ENCODE measurements at places on chromosomes 5 and 9. TPM values are rescaled to one million over a fixed set of nuclear protein-coding genes. Genes with fewer than 3 reads are reported as not detected.

HRH2 gene
- total RNA-seq = 18.9 TPM

DNA sequence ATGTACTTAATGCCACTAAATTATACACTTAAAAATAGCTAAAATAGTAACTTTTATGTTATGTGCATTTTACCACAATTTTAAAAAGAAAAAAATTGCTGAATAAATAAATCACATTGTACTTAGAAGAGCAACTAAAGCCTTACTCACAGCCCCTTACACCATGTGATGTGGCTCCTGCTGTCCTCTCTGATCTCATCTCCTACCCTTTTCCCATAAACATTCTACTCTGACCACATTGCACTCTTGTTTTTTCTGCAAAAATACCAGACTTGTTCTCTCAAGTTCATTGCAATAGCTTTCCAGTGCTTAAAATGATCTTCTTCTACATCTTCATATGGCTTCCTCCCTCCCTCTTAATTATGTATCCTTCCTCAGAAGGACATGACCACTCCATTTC is 268.4 kb downstream of the ELAVL2 start:
- no peaks in the 10 kb centered on the region for H3K4me1 ChIP-seq
- no peaks in the 10 kb centered on the region for H3K36me3 ChIP-seq
- DNase-seq = no peak
- H3K27ac ChIP-seq = no peak overlapping the region
- H3K4me3 ChIP-seq = no peak overlapping the region
- no peaks in the 10 kb centered on the region for H3K27me3 ChIP-seq

DNA sequence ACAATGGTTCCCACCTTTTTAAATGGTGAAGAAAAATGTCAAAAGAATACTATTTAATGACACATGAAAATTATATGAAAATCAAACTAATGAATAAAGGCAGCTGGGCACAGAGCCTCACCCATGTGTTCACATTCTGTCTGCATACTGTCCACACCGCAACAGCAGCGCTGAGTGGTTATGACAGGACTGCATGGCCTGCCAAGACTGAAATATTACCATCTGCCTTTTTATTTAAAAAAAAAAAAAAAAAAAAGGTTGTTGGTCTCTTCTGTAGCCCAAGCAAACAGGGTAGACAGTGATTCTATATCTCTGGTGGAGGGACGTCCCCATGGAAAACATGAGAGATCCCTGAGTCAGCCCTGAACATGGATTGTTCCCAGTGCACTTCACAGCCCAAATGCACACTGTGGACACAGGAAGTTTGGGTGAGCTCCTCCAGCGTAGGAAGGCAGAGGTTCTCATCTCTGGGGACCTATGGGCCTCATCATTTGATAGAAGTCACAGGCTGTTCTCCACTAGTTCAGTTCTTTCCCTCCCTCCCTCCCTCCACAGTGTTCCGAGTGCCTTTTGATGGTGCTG is 44.9 kb upstream of the SHC3 start:
- DNase-seq = no peak
- H3K27me3 ChIP-seq = no peaks in the 10 kb centered on the region
- no peaks in the 10 kb centered on the region for H3K4me1 ChIP-seq
- H3K4me3 ChIP-seq = no peak overlapping the region

DNA sequence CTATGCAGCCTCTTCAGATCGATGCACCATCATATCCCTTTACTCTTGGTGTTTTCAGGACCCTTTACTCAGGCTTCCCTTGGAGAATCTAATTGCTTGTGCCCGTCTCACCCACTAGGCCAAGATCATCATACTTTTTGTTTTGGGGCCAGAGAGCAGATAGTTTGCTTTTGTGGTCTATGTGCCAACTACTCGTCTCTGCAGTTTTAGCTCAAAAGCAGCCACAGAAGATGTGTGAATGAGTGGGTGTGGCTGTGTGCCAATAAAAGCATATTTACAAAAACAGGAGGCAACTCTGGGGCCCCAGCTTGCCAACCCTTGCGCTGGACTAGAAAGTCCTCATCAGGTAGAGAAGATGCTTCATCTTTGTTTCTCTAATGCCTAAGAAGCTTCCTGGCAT is 216.8 kb downstream of the SEMA5A start:
- H3K4me1 ChIP-seq = no peaks in the 10 kb centered on the region
- H3K27me3 ChIP-seq = no peaks in the 10 kb centered on the region
- no peak for DNase-seq

DNA sequence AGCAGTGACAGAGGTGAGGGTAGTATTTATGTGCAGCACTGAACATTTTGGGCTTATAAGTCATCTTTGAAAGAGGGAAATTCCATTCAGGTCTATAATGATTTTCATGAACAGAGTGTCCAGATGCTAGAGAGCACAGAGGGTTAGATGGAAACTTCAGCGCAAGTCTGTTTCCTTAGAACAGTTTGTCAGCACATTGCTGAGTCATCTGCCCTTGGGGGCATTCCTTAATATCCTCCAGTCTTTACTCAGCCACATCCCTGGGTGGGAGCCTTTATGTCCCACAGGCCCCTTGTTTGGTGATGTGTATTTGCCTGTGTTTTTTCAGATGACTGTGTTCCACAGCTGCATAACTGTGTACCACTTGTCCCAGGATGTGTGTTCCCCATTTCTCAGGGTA is 138.5 kb upstream of the S1PR3 start:
- DNase-seq = no peak
- H3K36me3 ChIP-seq = no peaks in the 10 kb centered on the region
- no peak overlapping the region for H3K4me3 ChIP-seq
- H3K27ac ChIP-seq = no peak overlapping the region
- H3K4me1 ChIP-seq = no peaks in the 10 kb centered on the region
- H3K27me3 ChIP-seq = no peaks in the 10 kb centered on the region
